IPS DF 19.7 (cell line): ENCODE measurements at places on chromosomes 12 and 14.

- DNase-seq = no peak
These were observed 126.0 kb upstream of the PARP11 start for GRCh38 chr12:3998968-3999792.

DNA sequence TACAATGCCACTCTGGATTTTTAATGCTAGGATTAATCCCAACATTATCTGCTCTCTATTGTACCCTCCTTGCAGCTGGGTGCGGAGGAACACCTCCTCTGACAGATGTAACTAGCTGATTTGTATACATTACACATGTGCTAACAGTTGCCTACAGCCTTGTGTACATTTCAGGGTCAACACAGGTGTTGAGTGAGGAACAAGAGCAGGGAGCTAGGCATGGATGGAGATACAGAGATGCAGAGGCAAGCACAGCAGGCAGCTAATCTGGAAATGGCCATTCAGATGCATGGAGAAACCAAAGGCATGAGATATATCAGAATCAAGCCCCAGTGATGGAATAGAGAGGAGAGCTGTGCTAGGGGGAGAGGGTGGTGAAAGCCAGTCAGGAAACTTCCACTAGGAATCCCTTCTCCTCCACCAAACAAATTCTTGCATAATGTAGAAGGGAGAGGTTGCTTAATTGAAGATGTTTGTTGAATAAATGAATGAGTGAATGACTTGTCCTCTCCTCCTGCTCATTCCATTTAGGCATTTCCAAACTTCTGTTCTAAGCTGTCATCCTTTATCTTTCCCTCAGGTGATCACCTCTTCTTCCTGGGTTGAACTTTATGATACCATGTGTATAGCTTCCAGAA is 313.2 kb downstream of the ATP23 start:
- no peak for DNase-seq

DNA sequence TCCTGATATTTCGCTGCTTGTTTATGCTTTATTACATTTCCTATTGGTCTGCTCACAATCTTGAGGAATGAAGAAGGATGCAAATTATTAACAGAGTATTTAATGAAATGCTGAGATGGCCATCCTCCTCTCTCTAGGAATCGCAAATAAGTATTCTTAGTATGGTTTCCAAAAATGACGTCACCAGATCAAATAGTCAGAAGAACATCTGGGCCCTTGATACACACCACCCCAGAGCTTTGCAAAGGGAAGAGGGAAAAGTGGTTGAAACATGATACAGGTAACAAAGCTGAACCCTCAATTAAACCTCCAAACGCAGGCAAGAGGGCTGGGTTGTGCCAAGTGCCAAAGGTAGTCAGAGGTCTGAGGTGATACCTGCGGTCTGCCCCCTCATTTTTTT is 107.3 kb downstream of the BCL11B start:
- no peak for DNase-seq

GRCh38 chr12:42730291-42730690 is 140.7 kb upstream of the PRICKLE1 start:
- no peak for DNase-seq

- no peak for DNase-seq
These were observed 37.5 kb upstream of the CORO1C start for GRCh38 chr12:108768591-108769500.

DNA sequence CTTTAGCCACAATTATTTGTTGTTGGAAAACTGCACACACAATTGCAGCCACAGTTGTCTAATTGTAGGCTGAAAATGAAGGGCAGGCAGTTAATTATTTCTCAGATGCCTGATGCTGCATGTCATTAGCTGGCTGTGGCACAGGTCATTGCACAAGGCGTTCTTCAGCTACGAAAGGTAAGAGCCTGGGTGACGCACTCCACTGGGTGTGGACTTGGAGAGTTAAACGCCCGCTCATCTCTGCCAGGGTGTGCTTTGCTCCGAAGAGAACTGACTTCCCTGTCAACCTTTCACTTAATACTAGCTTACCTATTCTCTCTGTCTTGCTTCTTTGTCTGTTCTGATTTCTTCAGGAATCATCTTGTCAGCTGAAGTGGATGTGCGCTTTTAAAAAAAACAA is 91.4 kb upstream of the CPM start:
- DNase-seq = no peak

- DNase-seq = no peak
These were observed 6.0 kb upstream of the ATP23 start for GRCh38 chr12:57935331-57935730.

DNA sequence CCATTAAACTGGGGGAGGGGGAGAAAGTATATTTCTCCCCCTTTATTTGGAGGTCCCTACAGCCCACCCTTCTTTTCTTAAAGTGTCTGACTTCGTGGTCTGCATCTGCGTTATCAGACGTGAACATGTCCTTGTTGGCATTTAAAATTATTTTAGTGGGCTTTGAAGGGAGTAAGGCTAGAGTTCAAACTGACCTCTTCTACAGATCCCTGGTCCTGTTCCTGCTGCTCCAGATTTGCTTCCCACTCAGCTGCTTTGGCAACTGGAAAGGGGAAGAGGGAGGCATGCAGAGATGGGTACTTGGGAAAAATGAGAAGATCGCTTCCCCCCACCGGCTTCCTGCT is 611 bp upstream of the SIX6 start:
- no peak for DNase-seq

DNA sequence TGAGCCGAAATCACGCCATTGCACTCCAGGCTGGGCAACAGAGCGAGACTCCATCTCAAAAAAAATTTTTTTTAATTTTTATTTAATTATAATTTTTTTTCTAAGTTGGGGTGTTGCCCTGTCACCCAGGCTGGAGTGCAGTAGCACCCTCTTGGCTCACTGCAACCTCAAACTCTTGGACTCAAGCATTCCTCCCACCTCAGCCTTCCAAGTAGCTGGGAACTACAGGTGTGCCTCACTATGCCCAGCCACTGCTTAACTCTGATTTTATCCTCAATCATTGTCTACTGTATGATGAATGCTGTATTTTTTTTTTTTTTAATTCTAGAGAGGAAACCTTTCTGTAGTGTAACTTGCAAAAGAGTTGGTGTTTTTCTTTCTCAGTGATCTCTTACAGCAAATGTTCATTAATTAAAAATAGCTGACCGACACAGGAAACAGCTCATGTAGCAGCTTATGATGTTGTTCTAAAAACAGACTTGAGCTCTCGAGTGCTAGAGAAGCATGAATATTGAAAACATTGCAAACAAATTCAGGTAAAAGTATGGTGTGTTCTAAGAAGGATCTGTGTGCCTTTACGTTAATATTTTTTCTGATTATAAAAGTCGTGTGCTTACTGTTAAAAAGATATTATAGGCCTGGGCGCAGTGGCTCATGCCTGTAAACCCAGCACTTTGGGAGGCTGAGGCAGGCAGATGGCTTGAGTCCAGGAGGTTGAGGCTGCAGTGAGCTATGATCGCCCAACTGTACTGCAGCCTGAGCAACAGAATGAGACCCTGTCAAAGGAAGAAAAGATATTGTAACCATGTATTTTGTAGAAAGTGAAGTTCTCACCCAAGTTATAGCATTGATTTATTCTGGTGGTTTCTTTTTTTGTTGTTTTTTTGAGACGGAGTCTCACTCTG is 68.9 kb downstream of the FGD4 start:
- DNase-seq = no peak
